Activated T-cell treated with anti-CD3 and anti-CD28 coated beads for 24 hours (primary cell): ENCODE measurements at places on chromosomes 12 and 14.

DNA sequence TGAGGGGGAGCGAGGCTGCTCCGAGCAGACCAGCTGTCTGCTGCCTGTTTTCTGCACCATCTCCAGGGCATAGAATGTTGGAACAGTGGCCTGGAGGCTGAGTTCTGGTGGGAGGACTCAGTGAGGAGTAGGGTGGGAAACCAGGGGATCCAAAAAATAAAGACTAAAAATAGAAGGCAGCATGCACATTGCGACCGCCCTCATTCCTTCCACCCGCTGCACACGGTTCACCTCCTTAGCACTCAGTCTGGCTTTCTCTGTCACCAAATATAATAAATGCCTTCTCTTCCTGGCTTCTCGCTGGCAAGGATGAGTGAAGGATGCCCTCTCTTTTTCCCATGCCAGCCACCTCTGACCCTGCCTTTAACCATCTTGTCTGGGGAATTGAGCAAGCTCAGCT is 146.2 kb downstream of the AACS start:
- DNase-seq: no peak

GRCh38 chr12:124740691-124741137 is 123.0 kb downstream of the SCARB1 start:
- no peak for DNase-seq

DNA sequence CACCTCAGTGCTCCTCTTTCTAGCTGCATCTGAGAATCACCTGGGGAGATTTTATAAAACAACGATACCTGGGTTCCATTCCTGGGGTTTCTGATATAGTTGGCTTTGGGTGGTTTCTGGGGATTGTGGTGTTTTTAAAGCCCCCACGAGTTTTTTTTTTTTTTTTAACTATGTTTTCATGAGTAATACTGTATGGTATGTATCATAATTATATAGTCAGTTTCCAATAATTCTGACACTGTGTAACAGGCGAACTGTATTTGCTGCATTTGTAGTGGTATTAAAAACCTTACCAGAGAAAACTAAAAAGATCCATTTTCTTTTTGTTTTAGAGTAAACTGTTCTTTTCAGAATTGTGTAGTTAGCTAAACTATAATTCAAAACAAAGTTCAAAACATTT is 84.9 kb downstream of the SRGAP1 start:
- DNase-seq: no peak

- no peak for DNase-seq
These were observed 272.8 kb downstream of the KSR2 start for GRCh38 chr12:117695956-117696355.
